ENCODE measurements at places on chromosomes 13 and 19.

DNA sequence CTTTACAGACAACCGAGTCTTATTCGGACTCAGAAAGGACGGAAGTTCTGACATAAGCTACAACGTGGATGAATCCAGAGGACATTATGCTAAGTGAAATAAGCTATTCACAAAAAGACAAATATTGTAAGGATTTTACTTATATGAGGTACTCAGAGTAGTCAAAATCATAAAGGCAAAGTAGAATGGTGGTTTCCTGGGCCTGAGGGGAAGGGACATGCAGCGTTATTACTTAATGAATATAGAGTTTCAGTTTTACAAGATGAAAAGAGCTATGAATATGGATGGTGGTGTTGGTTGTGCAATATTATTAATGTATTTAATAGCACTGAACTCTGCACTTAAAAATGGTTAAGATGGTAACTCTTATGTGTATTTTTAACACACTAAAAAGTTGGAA lies 419.1 kb upstream of the SGCG start:
- no peak for DNase-seq

DNA sequence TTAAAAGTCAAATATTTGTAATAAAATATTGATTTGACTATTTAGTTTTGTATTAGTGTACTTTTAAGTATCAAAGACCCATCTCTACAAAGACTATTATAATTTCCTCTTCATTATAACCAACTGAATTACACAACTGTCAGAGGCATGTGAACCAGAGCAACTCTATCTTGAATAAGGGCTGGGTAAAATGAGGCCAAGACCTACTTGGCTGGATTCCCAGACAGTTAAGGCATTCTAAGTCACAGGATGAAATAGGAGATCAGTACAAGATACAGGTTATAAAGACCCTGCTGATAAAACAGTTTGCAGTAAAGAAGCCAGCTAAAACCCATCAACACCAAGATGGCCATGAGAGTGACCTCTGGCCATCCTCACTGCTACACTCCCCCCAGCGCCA lies 36.2 kb upstream of the ATP12A start:
- no peak for DNase-seq

DNA sequence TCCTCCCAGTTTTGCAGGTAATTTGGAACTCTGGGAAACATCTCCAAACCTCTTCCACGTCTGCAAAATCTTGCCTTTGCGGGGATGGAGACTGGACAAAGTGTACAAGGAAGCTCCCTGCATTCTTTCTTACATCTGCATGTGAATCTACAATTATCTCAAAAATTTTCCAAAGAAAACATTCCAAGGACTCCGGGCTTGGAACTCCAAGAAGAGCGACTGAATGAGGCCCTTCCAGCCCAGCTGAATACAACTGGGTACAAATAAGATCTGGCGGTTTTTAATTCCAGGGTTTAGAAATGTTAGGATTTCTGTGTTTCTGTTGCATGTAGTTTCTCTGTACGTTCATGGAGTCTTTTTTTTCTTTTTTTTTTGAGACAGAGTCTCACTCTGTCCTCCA lies 28.5 kb downstream of the EXOC3L2 start:
- DNase-seq = no peak

DNA sequence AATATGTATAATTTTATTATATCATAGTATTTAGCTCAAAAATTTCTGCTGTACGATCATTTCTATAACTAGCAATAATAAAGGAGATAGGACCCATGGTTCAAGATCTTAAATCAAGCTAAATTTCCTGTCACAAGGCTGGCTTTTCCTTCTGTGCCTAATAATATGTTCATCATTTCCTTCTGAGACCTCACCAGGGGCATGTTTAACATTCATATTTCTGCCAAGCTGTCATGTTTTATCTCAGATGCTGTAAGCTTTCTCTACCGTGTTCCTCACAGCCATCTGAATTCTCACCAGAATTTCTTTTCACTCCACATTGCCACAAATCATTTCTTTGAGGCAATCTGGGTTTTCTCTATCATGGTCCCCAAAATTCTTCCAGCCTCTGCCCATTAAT lies 482.3 kb upstream of the SGCG start:
- DNase-seq = no peak

DNA sequence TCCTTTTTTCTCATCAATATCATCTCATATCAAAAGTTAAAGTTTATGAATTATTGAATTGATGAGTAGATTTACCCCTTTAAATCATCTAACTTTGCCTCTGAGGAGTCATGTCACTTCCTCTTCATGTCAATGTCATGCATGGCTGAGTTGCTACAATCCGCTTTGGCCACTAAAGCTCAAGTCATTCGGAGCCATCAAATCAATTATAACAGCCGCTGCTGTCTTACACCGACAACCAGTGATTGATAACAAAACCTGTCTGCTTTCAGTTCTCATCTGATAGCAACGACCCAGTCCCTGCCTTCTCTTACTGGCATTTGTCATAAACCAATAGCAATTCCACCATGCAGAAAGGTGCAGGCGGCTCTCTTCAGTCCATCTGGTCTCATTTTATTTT lies 429.3 kb downstream of the DIAPH3 start:
- no peak for DNase-seq

All from CD4-positive, alpha-beta T cell treated with Interleukin-17A for 4 hours (primary cell).